ENCODE measurements at places on chromosomes 12 and 14.

GRCh38 chr12:71892059-71892458 is 46.6 kb upstream of the TPH2 start:
- H3K27me3 ChIP-seq: no peaks in the 10 kb centered on the region
- no peak for DNase-seq
- peaks cover 24% of the 10 kb centered on the region for H3K36me3 ChIP-seq
- no peak overlapping the region for H3K27ac ChIP-seq
- H3K4me3 ChIP-seq: no peak overlapping the region

DNA sequence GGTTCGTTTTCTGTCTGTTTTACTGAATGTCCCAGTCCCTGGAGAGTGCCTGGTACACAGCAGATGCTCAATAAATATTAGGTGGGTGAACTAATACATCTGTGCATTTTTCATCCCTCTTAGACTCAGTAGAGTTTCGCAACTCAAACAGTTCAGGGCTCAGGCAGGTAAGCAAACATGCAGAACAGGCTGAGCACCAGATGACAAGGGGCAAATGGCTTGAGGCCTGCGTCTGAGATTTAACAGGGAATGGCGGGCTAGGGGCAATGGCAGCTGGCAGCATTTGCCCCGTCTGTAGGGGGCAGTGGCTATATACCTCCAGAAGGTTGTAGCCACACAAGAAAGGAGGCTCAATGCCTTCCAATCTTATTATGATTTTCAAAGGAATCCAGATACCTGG is 8.6 kb upstream of the RAN start:
- H3K4me1 ChIP-seq: no peaks in the 10 kb centered on the region
- H3K27me3 ChIP-seq: peaks cover 7% of the 10 kb centered on the region
- DNase-seq: no peak
- H3K4me3 ChIP-seq: no peak overlapping the region
- peaks cover 4% of the 10 kb centered on the region for H3K36me3 ChIP-seq

DNA sequence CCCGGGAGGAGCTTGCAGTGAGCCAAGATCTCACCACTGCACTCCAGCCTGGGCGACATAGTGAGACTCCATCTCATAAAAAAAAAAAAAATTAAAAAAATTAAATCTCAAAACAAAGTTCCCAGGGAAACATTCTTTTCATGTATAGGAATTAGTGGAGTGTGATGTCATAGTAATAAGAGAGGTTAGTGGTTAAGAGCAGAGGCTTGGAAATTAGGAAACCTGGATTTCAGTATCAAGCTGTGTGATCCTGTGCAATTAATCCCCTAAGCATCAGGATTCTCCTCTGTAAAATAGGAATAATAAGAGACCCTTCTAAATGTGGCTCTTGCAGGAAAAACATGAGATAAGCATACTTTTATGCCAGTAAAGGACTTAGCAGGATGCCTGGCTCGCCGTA is 3.1 kb upstream of the TXNRD1 start:
- peaks cover 22% of the 10 kb centered on the region for H3K27me3 ChIP-seq
- H3K27ac ChIP-seq: no peak overlapping the region
- no peak for DNase-seq
- H3K36me3 ChIP-seq: no peaks in the 10 kb centered on the region
- H3K4me3 ChIP-seq: no peak overlapping the region

GRCh38 chr14:65206448-65207096 is 104.3 kb upstream of the MAX start:
- peaks cover 89% of the 10 kb centered on the region for H3K4me1 ChIP-seq
- H3K36me3 ChIP-seq: no peaks in the 10 kb centered on the region
- H3K27ac ChIP-seq: peak overlapping the region; percentile 66
- DNase-seq: peak; percentile 53
- no peaks in the 10 kb centered on the region for H3K27me3 ChIP-seq

DNA sequence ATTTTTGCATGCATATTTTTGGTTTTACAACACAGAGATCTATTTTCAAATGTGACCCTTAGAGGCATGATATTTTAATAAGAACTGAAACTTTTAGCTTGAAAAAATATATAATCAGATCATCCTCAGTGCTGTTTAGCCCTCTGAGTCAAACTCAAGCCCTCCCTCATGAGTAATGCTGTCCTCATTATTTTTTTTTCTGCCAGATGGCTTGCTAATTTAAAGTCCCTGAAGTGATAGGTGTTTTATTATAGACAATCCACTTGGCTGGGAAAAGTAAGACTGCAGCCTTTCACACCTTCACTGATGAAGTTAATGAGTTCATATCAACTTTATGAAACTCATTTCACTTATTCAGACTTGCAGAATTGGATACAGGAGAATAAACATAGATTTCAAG is 227.7 kb downstream of the SLC16A7 start:
- H3K27me3 ChIP-seq: no peaks in the 10 kb centered on the region
- no peaks in the 10 kb centered on the region for H3K4me1 ChIP-seq
- no peaks in the 10 kb centered on the region for H3K36me3 ChIP-seq
- no peak overlapping the region for H3K4me3 ChIP-seq

DNA sequence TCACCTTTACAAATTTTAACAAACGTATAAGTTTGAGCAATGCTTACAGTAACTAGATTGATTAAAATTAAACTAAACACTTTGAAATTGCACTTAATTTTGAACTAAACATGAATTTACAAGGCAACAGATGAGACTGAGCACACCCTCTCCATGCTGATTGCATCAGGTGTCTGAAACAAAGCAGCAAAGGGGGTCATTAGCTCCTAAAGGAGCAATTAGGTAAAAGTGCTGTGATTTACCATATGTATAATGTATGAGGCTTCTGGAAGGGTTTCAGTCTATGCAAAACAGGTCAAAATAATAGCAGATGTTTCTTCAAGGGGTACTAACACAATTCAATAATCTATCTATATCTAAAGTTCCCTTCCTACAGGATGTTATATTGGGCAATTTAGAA is 98.8 kb upstream of the LMNTD1 start:
- peaks cover 5% of the 10 kb centered on the region for H3K4me1 ChIP-seq
- no peaks in the 10 kb centered on the region for H3K36me3 ChIP-seq
- no peak for DNase-seq

DNA sequence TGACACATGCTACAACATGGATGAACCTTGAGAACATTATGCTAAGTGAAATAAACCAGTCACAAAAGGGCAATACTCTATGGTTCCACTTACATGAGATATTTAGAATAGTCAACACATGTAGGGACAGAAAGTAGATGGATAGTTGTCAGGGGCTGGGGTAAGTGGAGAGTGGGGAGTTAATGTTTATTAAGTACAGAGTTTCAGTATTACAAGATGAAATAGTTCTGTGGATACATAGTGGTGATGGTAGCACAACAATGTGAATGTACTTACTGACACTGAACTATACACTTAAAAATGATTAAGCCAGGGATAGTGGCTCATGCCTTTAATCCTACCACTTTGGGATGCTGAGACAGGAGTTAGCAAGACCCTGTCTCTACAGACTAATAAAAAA is 8.7 kb downstream of the NUP107 start:
- no peak overlapping the region for H3K27ac ChIP-seq
- peaks cover 57% of the 10 kb centered on the region for H3K36me3 ChIP-seq
- no peaks in the 10 kb centered on the region for H3K4me1 ChIP-seq
- H3K27me3 ChIP-seq: no peaks in the 10 kb centered on the region

DNA sequence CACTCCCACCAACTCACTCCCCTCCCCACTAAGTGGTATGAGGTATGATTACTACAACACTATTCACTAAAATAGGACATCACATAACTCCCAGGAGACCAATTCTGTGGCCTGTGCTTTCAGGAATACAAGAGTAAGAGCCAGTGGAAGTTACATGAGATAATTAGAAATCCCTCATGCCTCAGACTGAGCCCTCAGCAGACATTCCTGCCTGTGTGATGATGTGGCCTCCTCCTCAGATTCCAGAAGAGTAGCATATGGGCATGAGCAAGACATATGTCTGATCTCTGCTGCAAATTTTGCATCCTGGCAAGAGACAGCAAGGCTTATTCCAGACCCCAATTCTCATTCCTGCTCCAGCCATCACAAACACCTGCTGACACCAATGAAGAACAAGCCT is 46.0 kb upstream of the BMP4 start:
- no peaks in the 10 kb centered on the region for H3K36me3 ChIP-seq
- peaks cover 4% of the 10 kb centered on the region for H3K27me3 ChIP-seq
- H3K4me1 ChIP-seq: no peaks in the 10 kb centered on the region
- DNase-seq: no peak
- no peak overlapping the region for H3K27ac ChIP-seq

GRCh38 chr12:1576410-1577241 is 17.8 kb downstream of the FBXL14 start:
- H3K4me1 ChIP-seq: peaks cover 45% of the 10 kb centered on the region
- peak overlapping the region; percentile 28 for H3K27ac ChIP-seq
- H3K36me3 ChIP-seq: peaks cover 4% of the 10 kb centered on the region
- DNase-seq: no peak

DNA sequence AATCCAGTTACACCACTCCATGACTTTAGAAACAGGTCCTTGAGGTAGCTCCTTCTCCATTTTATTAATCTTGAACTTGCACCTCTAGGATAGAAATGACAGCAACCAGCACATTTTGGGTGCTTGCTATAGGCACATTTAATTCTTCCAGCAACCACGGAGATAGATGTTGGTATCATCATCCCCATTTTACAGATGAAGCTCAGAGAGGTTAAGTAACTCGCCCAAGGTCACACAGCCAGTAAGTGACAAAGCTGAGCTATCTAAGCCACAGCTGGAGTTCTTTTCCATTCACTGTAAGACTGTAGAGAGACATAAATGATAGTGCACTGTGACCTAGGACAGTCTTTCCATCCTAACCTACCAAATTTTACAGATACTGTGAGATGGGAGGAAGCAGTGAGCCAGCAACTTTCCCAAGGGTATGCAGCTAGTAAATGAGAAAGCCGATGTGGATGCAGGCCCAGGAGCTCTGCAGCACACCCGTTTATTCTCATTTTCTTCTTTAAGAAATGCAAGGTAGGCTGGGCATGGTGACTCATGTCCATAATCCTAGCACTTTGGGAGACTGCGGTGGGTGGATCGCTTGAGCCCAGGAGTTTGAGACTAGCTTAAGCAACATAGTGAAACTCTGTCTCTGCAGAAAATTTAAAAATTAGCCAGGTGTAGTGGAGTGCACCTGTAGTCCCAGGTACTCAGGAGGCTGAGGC is 103.2 kb downstream of the TBX5 start:
- H3K4me3 ChIP-seq: no peak overlapping the region
- no peak overlapping the region for H3K27ac ChIP-seq
- DNase-seq: no peak
- H3K36me3 ChIP-seq: no peaks in the 10 kb centered on the region
- H3K27me3 ChIP-seq: no peaks in the 10 kb centered on the region
- H3K4me1 ChIP-seq: no peaks in the 10 kb centered on the region

DNA sequence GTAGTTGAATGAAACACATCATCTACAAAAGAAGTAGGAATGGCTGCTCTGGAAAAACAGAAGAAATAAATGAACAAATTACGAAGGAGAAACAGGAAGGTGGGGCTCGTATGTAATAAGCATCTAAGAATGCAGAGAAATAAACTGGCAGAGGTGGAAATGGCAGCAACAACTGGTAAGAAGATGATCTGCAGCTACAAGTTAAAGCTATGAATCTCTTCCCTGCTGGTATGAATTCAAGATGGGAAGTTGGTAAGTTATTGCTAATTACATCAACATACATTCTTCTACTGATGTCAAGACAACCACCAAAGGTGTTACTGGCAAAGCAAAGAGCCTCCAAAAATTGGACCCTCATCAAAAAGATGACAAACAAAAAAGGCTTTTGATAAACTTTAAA is 59.8 kb downstream of the HECTD4 start:
- H3K4me3 ChIP-seq: no peak overlapping the region
- H3K4me1 ChIP-seq: peaks cover 64% of the 10 kb centered on the region
- H3K27me3 ChIP-seq: no peaks in the 10 kb centered on the region
- no peak overlapping the region for H3K27ac ChIP-seq
- H3K36me3 ChIP-seq: peaks cover 5% of the 10 kb centered on the region
- DNase-seq: no peak

DNA sequence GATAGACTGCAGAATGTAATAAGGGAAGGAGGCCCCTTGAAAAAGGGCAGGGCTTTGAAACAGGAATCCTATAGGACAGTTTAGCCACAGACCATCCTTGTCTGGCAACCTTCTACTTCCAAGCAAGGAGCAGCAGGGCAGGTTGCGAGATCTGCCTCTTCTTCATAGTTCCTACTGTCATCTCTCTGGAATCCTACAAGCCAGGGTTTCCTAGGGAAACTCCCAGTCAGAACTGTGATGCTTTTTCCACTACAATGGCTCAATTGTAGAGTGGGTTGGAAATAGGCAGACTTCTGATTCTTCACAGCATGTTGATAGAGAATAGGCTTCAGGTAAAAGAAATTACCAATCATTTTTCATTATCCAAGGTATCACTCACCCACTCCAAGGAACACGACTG is 186.3 kb downstream of the DACT1 start:
- H3K27ac ChIP-seq: no peak overlapping the region
- no peaks in the 10 kb centered on the region for H3K4me1 ChIP-seq
- no peak for DNase-seq
- H3K36me3 ChIP-seq: no peaks in the 10 kb centered on the region
- H3K4me3 ChIP-seq: no peak overlapping the region
- H3K27me3 ChIP-seq: no peaks in the 10 kb centered on the region

DNA sequence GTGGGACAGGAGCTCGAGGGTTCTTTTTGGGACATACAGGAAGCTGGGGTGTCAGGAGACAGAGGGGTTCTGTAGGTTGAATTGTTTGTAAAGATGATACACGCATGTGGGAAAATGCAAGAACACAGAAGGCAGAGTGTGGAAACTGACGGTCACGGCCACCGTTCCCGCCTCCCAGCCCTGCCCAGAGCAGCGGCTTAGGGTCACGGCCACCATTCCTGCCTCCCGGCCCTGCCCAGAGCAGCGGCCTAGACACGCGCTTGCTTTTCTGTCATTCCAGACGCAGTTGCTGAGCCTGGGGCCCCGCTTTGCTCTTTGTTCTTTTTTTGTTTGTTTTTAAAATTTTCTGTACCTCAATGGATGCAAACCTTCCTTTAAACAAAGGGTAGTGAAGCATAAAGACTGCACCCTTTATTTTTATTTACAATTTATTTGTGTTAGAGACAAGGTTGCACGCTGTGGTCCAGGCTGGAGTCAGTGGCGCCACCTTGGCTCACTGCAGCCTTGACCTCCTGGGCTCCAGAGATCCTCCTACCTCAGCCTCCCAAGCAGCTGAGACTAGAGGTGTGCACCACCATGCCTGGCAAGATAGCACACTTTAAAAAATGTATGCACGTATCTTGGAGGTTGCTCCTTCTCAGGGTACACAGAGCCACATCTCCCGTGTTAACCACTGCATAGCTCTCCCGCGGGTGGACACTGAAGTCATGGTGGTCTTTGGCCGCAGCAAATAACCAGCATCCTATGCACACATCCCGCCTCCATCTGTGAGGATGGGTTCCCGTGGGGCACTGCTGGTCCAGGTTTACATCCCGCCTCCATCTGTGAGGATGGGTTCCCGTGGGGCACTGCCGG is 142.3 kb downstream of the ADGRD1 start:
- peaks cover 38% of the 10 kb centered on the region for H3K4me1 ChIP-seq
- no peak overlapping the region for H3K4me3 ChIP-seq
- DNase-seq: no peak
- H3K36me3 ChIP-seq: no peaks in the 10 kb centered on the region
- H3K27ac ChIP-seq: peak overlapping the region; percentile 11
- H3K27me3 ChIP-seq: peaks cover 4% of the 10 kb centered on the region

- no peak for DNase-seq
- no peak overlapping the region for H3K27ac ChIP-seq
- no peak overlapping the region for H3K4me3 ChIP-seq
- peaks cover 5% of the 10 kb centered on the region for H3K4me1 ChIP-seq
- H3K36me3 ChIP-seq: no peaks in the 10 kb centered on the region
Observed at GRCh38 chr14:23548351-23549318, 2.9 kb downstream of the ZFHX2 start.

Data from stimulated activated naive B cell treated with anti-CD40 and anti-IgM and Interleukin-4, amounts not matched to agents 10 μg/mL and 1 μg/mL and 100 μg/mL, for 72 hours (primary cell).